ENCODE measurements at places on chromosomes 3 and 15.

DNA sequence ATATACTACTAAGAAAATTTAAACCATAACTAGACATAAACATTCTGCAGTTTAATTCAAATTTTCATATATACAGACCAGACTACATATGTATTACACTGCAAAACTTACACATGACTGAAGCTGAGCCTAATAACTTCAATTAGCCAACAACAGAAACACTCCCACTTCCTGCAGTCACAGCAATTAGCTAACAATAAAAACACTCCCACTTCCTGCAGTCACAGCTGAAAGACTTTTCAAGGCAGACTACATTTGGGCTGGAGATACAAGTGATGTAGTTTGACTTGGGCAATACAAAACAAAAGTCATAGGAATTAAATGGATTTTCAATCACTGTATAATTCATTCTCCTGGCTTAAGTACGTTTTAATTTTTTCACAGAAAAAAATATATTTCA is 10.3 kb downstream of the TM2D3 start:
- DNase-seq: peak; percentile 63

DNA sequence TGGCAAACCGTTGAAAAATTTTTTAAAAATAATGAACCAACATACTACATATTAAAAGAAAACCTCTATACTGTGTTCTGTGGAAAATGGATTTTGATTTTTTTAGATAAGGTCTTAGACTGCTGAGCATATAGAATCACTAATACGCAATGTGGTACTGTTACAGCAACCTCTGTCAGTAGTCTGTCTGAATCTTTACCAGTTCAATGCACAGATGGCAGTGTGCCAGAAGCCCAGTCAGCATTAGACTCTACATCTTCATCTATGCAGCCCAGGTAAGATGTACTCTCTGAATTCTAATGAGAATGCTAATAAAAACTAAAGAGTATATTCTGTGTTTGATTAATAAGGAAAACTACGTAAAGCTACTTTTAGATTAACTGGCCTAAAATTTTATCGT is 31.3 kb upstream of the FAH start:
- DNase-seq: no peak

GRCh38 chr3:71579935-71580406 is 3.6 kb downstream of the FOXP1 start:
- no peak for DNase-seq

GRCh38 chr15:68637767-68638404 is 59.1 kb downstream of the CORO2B start:
- DNase-seq: no peak

- DNase-seq: no peak
Measured at GRCh38 chr15:68271854-68272471, 5.6 kb upstream of the FEM1B start.

- DNase-seq: peak; percentile 26
Measured at GRCh38 chr15:84570164-84570735, 30.6 kb upstream of the ZSCAN2 start.

DNA sequence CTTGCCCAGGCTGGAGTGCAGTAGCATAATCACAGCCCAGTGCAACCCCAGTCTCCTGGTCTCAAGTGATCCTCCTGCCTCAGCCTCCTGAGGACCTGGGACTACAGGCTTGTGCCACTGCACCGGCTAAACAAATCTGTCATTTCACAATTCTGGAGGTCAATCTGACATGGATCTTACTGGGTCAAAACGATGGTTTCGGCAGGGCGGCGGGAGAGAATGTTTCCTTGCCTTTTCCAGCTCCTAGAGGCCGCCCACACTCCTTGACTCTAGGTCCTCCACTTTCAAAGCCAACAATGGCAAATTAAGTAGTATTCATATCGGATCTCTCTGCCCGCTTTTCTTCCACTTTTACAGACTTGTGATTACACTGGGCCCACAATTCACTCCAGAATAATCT is 14.8 kb downstream of the ATP10A start:
- no peak for DNase-seq
